ENCODE measurements at places on chromosomes 6 and 20. TPM values are rescaled to one million over a fixed set of nuclear protein-coding genes. Genes with fewer than 3 reads are reported as not detected.

- no peak for DNase-seq
Observed at GRCh38 chr6:28522594-28523240, 3.0 kb upstream of the GPX5 start.

GRCh38 chr6:25016014-25016720, 80.4 kb upstream of the RIPOR2 start:
- DNase-seq = no peak

DNA sequence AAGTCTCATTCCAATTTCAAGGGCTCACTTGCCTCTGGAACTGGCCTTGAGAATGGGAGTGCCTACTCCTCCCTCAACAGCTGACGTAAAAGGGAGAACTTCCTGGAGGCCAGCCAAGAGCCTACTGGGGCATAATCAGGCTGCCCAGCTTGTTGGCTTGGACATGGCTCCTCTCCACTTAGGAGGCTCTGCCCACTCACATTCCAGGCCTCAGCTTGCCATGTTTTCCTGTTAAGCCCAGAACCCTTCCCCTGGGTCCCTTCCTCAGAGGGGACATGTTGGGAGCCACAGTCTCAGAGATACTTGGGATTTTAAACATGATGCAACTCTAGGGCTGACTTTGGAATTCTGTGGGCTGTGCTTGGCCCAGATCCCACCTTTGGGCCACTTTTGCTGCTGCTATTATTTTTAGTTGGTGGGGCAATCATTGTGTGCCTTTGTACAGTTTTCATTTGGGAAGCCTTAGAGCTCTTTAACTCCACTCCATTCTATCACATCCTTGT, 31.5 kb upstream of the ADTRP start:
- peak; percentile 71 for DNase-seq

DNA sequence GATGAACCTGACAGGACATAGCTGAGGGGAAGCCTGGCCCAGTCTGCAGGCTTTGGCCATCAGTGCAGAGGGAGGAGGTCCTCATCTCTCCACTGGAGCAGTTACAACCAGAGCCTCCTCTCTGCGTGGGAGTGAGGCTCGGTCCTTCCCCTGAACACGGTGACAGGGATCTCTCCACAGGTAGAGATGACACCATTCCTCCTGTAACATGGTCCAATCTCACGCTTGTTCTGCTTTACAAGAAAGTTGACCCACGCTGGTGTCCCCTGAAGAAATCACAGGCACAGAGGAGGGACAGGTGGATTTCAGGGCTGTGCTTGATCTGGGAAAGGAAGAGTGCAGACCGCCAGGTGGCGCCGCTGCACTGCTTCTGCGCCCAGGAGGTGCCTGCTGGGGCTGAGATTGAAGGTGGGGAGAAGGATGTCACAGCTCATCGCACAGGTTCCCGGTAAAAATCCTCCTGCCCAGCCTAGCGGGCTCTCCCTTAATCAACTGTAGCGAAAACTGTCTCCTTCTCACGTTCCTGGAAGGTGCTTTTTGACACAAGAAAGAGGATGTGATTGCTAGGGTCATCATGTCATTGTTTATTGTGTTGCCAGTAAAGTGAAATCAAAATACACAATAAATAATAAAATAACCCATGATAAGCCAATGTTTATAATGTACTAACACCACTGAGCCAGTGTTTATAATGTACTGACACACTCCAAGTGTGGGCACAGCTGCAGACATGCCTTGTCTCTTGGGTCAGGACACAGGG, 20.4 kb downstream of the HLA-G start:
- peak; percentile 90 for DNase-seq

GRCh38 chr6:130134582-130134981, 88.2 kb downstream of the SAMD3 start:
- no peak for DNase-seq

- DNase-seq = no peak
Observed at GRCh38 chr6:166474721-166475565, 92.2 kb upstream of the MPC1 start.

GRCh38 chr20:34249291-34249690, 8.1 kb downstream of the ASIP start:
- DNase-seq = no peak

- no peak for DNase-seq
Observed at GRCh38 chr6:123821112-123821511, 17.4 kb downstream of the NKAIN2 start.

DNA sequence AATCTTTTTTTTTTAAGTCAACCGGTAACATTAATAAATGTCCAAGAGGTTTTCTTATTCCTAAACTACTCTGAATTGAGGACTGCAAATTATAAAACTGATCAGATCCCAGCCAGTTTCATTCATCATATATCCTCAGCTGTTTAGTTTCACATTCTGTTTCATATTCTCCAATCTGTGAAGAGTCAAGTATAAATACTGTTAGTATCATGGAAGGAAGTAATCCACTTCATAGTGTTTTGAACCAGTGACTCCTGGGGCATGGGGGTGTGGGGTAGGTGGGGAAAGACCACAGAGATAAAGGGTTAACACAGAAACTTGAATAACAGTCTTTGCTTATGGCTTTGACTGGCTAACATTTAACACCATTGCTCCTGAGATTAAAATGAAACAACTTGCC, 69.9 kb downstream of the FYN start:
- no peak for DNase-seq

- no peak for DNase-seq
Observed at GRCh38 chr6:20117474-20117873, 94.8 kb downstream of the MBOAT1 start.

DNA sequence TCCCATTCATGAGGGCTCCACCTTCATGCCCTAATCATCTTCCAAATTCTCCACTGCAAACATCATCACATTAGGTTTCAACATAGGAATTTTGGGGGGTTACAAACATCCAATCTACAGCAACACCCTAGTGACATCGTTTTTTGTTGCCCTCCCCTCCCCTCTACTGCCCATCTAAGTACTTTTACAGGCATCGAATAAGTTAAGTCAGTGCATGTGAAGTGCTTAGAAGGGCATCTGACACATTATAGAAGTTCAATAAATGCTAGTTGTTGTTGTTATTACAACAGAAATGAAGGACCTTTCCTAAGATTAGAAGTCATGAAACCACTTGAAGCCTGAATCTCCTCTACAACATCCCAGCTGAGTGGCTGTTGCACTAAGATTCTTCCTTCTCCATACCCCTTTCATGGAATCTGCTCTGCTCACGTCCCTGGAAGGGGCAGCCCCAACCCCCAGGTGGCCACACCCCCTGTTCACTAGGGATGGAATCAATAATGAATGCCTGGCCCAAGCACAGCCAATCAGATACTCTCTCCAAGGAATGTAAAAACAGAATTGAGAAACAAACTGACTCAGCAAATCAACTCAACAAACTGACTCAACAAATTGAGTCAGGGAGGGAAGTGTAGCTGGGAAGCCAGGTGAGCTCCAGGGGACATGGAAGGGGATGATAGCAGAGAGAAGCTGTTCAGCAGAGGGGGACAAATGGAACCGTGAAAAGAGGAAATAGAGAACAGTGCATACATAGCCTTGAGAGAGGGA, 3.9 kb upstream of the LRP11 start:
- no peak for DNase-seq

- no peak for DNase-seq
Observed at GRCh38 chr6:150426198-150426597, 57.4 kb downstream of the IYD start.

- DNase-seq = no peak
Observed at GRCh38 chr20:11352041-11352440, 565.7 kb upstream of the BTBD3 start.

DNA sequence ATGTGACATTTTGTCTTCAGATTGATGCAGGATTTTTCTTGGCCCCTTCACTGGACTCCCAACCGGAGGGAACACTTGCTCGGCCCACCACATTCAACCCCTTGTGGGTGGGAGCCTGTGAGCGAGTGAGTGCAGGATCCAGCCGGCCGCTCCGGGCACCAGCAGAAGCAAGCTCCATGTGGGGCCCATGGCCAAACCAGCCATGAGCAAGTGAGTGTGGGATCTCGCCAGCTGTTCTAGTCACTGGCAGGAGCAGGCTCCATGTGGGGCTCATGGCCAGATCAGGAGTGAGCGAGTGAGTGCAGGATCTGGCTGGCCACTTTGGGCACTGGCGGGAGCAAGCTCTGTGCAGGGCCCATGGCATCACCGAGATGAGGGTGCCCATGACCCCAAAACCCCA, 42.6 kb downstream of the OSTM1 start:
- no peak for DNase-seq

GRCh38 chr6:136751522-136751956, 40.7 kb downstream of the MAP3K5 start:
- DNase-seq = no peak

DNA sequence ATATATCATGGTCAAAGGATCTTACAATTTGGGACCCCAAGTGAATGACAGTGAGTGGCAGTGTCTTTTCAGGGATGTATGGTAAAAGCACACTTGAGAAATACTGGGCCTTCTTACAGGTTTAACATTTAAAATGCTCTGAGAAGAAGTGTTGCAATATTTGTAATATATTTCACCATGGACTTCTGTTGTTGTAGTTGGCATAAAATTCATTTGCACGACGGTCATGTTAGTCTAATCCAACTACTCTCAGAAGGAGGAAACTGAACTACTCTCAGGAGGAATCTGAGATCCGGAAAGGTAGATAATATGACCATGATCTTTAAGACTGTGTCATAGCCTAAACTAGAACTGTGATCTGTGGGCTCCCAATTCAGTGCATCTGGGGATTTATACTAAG, 700.1 kb downstream of the HDGFL1 start:
- no peak for DNase-seq

DNA sequence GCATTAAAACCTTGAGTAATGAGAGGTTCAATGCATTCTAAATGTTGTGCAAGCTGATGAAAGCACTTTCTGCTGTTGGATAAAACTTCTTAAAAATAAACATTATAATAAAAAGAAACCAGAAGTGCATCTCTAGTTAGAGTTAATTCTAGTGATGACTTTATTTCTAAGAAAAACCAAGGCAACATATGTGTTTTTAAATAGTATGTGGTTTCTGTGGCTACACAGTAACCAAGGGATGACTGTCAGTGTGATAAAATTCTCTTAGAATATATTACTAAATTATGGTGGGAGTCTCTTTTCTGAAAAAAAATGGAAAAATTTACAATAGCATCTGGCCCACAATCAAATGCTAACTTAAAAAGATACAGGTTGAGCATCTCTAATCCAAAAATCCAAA, 117.0 kb downstream of the ME1 start:
- DNase-seq = no peak

GRCh38 chr20:8879669-8880068, 189.2 kb upstream of the PLCB4 start:
- no peak for DNase-seq

DNA sequence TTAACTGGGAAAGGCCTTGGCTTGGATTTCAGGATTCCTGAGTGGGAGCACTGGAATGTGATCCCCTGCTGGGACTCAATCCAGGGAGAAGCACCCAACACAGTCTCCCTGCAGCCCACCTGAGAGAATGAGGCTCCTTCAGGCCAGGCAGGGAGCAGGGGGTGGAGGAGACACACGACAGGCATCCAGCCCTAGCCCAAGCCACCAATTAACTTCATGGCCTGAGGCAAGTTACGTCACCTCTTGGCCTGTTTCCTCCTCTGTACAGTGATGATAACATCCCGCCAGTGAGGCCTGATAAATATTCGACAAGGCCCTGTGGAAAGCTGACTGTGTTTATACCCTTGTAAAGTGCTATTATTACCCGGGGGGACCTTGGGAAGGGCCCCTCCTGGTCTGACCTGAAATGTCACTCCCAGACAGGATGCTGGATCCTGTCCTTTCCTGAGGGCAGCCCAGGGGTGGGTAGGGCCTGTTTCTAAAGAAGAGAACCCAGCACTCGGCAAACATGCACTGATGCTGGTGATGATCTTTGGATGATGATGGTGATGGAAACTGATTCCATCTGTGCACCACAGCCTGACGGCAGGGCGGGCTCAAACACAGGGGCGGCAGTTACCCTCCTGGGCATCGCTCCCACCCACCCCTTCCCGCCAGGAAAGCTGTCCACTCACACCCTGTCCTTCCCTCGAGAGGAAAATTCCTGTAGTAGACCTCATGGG, 12.4 kb downstream of the FRS3 start:
- no peak for DNase-seq

DNA sequence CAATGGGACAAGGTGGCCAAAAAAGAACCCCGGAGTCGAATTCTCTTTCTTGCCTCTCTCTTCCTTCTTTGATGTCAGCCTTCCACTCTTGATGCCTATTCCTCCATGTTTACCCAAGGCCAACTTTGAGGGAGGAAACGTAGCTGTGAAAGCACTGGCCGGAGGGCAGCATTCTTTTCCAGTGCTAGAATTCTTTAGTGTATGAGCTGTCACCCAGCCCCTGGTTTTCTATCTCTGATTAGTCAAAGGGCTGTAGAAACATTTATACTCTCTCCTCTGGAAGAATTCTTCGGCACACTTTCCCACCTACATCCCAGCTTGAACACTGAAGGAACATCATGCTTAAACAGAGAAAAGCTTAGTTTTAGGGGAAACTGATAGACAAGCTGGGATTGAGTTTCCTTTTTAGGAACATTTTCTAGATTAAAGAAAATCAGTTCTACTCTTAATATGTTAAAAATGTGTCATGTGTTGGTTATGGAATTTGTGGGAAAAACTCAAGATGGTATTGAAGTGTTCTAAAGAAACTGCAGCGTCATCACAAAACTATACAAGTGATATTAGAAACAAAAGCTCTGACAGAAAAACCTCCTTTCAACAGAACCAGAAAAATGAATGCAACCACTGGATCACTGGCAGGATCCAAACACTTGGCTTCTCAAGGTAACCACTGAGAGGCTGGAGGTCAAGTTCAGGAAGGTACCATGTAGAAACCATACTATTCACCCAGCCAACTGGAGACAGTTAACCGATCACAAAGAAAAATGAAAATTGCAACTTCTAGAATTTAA, 20.7 kb upstream of the UTRN start:
- no peak for DNase-seq

PDYN gene
- total RNA-seq = not detected

PBOV1 gene
- total RNA-seq = not detected

AIF1 gene
- total RNA-seq = 15.5 TPM

CNBD2 gene
- 2.6 TPM for total RNA-seq

FAM184A gene
- 2.2 TPM for total RNA-seq

KIF6 gene
- 0.12 TPM for total RNA-seq

METTL24 gene
- 1.6 TPM for total RNA-seq

TGM2 gene
- 473 TPM for total RNA-seq

TUBB2B gene
- 1.0 TPM for total RNA-seq

GRM4 gene
- not detected for total RNA-seq

KIFC1 gene
- 0.74 TPM for total RNA-seq

SMPDL3A gene
- total RNA-seq = 4.4 TPM

FAM83B gene
- total RNA-seq = 3.3 TPM

GSS gene
- 18.6 TPM for total RNA-seq

VGLL2 gene
- total RNA-seq = not detected

TRIM15 gene
- not detected for total RNA-seq
